Esophagus mucosa (tissue), 1 donor: ENCODE measurements at places on chromosomes 16 and 17. TPM values are rescaled to one million over a fixed set of nuclear protein-coding genes. Genes with fewer than 3 reads are reported as not detected.

DNA sequence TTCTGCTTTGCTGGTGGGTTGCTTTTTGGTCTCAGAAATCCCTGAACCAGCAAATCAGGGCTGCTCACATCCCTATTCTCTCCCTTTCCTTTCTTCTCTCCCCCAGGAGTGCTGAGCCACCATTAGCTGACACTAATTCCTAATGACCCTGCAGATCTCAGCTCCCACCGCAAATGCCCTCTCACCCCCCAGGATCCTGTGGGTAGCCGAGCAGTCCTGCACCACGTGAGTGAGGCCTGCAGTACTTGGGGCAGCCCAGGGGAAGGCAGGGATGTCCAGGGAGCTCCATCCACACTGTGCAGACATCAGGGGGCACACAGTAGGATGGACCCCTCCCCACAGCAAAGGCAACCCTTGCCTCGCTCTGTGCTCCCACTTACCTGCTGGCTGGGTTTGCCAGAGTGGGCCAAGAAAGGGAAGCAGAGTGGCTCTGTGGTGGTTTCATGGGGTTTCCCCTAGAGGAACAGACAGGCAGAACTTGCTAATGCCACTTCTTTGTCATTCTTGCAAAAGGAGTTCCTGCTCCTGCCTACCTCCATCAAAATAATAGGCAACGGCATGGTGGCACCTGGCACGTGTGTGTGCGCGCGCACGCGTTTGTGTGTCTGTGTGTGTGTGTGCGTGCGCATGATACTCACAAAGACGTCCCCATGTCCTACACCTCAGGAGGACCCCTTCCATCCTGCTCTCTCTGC lies 135.6 kb downstream of the GAS7 start:
- ATAC-seq: peak; percentile 41

DNA sequence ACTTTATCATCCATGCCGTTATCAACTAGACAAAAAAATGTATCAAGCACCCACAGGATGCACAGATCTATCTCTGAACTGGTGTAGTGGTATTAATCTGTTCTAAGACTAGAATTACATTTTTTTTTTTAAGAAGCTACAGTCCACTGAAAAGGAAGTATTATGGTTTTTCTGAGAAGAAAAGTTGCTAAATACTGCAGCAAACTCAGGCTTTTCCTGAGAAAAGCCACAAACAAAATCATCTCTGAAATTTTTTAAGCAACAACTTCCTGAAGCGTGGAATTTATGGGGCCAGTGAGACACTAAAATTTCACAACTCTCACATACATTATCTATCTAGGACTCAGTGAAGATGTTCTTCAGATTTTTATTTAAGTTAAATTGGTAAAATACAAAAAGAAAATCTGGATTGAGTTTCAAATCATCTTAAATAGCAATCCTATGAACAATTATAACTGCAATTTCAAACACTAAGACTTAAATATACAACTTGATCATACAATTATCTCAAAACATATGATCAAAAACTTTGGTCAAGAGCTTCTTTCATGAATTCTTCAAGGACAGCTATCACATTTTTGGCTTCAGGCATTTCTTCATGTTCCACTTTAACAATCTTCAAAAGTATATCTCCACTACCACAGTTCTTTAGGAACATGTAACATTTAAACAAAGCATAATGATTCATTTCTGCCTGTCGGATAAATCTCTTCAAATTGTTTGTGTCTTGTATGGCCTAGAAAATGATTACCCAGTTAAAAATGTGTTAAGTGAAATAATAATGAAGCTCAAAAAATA lies 10.5 kb downstream of the C17orf75 start:
- ATAC-seq: no peak

- ATAC-seq: no peak
Measured at GRCh38 chr17:37365589-37365988, 10.2 kb upstream of the C17orf78 start.

- no peak for ATAC-seq
Measured at GRCh38 chr17:78745407-78746088, 36.5 kb downstream of the CYTH1 start.

DNA sequence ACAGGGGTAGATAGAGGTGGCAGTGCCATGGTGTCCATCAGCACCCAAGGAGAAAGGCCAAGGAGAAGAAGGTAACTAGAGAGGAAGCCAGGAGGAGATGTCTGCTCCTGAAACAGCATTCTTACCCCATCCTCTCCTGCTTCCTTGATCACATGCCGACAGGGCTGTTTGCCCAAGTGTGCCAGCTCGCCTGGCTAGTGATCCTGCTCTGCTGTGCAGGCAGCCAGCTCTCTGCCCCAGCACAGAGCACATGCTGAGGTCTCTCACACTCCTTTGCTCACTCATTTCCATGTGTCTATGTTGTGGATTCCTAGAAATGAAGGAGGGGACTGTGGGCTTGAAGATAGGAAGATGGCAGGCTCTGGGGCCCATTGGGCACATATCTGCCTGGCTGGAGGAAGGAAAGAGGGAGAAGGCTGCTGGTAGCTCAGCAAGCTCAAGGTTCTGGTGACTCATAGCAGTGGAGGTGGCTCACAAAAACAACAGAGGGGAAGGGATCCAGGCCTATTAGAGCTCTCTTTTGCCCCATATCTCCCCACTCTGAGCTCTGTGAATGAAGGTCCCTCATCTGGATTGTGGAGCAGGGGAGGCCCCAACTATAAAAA lies 54.3 kb downstream of the NEUROD2 start:
- ATAC-seq: peak; percentile 48

- ATAC-seq: no peak
Measured at GRCh38 chr16:65136681-65137080, 14.8 kb upstream of the CDH11 start.

DNA sequence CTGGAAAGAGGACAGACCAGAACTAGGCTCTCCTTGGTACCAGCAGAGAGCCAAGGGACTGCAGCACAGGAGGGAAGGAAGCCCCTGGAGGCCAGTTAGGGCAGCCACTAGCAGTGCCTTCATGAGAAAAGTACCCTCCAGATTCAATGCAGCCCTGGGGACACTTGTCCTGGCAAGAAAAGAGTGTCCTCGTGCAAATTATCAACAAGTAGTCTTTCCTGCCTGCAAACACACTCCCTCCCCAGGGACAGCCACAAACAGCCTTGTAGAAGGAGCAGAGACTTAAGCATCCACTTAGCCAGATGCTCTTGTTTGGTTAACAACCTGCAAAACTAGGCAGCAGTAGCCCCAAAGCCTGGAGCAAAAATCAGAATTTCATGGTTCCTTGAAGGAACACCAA lies 24.3 kb downstream of the CENPV start:
- ATAC-seq: no peak

- no peak for ATAC-seq
Measured at GRCh38 chr17:32596628-32597027, 109.8 kb downstream of the CDK5R1 start.

The UNC13D gene
- 26.0 TPM for total RNA-seq

The SMIM22 gene
- total RNA-seq: 12.9 TPM

The ASPA gene
- 0.56 TPM for total RNA-seq
